ENCODE measurements at places on chromosomes 11 and 22.
A peak's percentile ranks its signal among the peaks of the same experiment; 100 is the strongest.

GRCh38 chr11:44208976-44209603 lies 100.8 kb downstream of the ALX4 start:
- DNase-seq = no peak

DNA sequence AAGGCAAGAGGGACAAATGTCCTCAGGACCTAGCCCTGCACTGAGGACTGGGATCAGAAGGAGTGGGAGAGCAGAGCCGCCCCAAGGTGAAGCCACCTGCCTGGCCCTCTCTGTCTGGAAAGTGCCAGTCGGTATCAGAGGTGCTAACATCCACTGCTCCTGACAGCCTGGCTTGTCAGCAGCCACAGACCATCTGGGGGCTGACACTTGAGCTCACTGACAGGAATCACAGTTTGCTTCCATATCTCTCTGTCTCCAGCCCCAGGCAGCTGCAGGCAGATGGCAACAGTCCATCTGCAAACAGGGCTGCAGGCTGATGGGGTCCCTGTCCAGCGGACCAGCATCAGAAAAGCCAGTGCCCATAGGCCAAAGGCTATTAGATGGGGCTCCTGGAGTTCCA lies 5.5 kb downstream of the OPCML start:
- DNase-seq = no peak

DNA sequence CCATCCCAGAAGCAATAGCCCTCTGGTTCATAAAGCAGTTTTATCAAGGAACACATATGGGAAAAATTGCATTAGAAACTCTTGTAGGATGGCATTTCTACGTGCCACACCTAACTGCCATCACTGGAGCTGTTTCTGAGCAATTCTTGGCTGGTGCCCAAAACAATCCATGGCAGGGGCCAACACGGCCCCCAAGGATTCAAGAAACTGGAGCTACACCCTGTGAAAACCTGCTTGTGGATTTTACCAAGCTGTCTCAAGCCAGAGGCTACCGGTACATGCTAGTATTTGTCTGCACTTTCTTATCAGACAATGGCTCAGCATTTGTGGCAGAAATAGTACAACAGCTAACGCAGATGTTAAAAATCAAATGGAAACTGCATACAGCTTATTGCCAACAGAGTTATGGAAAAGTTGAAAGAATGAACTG lies 42.4 kb upstream of the GLYAT start:
- DNase-seq = no peak

- no peak for DNase-seq
Measured at GRCh38 chr22:23121424-23121823, 20.4 kb downstream of the RSPH14 start.

DNA sequence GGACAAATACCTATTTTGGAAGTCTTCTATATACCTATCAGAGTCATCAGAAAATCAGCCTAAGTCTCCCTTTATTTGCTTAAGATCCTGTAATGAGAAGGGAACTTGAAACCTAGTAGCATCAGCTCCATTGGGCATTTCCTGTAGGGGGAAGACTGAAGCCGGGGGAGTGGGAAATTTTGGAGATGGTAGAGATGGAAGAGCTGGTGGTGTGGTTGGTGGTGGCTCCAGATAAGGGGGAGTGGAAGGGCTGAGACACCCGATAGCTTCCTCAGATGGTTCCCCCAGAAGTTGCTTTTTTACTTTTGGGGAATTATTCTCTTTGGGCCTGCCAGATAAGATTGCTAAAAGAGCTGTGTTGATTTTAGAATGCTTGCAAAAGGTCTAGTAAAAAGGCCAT lies 16.4 kb upstream of the EI24 start:
- no peak for DNase-seq

GRCh38 chr22:26918226-26918625 lies 260.8 kb downstream of the MIAT start:
- DNase-seq = no peak

DNA sequence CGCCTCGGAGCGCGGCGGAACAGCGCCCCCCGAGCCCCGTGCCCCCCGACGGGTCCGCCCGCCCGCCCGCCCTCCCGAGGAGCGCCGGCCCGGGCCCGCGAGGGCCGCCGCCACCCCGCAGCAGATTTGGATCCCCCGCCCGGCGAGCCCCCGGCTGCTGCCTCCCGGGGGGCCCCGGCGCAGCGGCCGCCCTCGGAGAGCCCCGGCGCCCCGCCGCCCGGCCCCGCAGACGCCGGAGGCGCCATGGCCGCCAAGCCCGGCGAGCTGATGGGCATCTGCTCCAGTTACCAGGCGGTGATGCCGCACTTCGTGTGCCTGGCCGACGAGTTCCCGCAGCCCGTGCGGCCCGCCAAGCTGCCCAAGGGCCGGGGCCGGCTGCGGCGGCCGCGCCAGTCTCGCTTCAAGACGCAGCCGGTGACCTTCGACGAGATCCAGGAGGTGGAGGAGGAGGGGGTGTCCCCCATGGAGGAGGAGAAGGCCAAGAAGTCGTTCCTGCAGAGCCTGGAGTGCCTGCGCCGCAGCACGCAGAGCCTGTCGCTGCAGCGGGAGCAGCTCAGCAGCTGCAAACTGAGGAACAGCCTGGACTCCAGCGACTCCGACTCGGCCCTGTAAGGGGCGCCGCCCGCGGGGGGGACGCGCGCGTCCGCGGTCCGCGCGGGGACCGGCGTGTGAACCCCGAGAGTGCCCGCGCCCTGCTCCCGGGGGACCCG lies 380 bp downstream of the C11orf96 start:
- peak; percentile 15 for DNase-seq

DNA sequence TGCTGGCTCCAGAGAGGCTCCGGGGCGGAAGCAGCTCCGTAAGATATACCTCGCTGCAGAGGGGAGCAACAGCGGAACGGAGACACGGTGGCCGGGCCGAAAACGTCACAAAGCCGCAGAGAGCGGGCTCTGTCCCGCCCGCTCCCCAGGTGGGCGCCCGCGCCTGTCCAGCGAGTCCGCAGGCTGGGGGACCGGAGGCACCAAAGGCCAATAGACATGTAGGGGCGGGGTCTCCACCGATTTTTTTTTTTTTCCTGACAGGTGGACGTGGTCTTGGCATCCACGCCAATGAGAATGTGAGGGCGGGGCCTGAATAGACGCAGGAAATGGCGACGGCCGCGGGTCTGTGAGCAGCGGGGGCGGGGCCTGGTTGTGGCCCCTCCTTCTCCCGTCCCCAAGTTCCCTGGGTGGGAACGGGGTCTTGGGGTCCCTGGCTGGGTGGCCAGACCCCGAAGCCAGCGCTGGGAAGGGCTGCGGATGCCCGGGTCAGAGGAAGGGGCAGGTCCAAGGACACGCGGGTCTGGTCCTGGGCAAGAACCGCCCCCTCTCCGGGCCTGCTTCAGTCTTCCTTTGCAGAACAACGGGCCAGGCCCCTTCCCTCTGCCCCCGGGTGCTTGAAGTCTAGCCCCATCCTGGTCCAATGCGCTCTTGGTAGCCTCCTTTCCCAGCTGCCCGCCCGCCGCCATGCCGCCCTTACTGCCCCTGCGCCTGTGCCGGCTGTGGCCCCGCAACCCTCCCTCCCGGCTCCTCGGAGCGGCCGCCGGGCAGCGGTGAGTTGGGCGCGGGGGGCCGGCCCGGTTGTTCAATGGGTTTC lies at the start of gene DNAJC4:
Gene DNAJC4, plus strand, starts transcription at position 378 of the 814 bp plus-strand sequence. Its CDS starts 307 bp downstream, at position 685.
- DNase-seq = peak; percentile 88

- no peak for DNase-seq
Measured at GRCh38 chr11:4064278-4064955, 30.2 kb upstream of the RRM1 start.

DNA sequence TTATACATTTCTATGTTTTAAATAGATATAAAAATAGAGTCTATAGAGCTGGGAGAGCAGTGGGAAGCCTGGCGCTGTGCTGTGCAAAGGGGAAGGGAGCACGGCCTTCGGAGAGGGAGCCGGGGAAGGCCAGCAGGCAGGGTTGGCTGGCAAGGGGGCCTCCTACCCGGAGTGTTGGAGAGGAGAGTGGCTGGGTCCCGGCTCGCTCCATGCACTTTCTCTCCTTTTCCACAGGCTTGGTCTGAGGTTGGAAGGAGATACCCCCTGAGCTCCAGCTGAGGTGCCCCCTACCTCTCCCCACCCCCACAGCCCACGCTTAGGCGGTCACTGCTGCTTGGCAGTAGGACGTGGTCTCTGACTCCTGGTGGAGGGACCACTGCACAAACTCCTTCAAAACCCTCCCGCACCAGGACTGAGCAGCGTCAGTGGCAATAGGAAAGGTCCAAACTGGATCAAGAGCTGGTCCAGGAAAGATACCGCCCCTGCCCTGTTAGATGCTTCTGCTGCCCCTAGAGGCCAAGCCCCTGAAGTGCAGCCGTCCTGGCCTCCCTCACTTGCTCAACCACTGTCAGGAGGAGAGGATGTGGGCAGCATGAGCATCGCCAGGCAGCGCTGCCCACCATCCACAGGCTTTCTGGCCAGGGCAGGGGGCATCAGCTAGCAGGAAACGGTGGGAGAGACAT lies 52.9 kb downstream of the SYT13 start:
- peak; percentile 37 for DNase-seq

DNA sequence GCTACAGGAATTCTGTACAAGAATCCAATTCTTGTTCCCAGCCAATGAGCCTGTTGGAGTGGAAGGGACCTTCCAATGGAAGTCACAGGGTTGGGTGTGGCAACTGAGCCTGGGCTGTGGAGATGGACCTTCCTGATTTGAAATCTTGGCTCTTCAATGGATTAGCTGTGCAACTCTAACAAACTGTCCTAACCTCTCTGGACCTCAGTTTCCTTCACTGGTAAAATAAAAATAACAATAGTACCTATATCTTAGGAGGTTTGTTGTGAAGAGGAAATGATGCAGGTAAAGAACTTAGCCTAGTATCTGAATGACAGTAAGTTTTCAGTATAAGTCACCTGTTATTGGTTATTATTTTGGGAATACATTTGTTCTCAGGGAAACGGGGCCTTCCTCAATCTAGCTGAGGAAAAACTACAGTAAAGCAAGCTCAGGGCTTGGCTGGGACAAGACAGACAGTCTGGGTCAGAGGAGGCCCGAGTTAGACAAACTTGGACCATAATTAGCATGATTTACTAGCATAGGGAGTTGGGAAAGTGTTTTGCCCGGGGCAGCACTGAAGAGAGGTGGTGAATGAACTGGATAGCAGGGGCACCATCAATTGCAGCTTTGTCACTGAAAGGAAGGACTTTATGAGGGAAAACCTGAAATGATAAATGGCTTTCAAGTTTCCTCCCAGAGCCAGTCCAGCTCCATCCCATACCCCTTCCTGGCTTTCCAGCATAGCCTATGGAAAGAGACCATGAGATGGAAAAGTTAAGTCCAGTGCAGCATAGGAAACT lies 13.7 kb downstream of the ELF5 start:
- no peak for DNase-seq

DNA sequence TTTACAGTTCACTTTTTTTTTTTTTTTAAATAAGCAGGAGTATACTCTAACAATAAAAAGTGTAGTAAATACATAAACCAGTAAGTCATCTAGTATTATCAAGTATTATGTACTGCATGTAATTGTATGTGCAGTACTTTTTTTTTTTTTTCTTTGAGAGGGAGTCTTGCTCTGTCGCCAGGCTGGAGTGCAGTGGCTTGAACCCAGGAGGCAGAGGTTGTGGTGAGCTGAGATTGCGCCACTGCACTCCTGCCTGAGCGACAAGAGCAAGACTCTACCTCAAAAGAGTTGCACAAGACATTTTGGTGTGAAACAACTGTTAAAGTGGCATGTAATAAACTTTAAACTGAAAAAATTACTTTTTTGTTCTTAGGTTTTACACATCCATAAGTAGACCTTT lies 16.7 kb downstream of the BCL2L13 start:
- DNase-seq = no peak

DNA sequence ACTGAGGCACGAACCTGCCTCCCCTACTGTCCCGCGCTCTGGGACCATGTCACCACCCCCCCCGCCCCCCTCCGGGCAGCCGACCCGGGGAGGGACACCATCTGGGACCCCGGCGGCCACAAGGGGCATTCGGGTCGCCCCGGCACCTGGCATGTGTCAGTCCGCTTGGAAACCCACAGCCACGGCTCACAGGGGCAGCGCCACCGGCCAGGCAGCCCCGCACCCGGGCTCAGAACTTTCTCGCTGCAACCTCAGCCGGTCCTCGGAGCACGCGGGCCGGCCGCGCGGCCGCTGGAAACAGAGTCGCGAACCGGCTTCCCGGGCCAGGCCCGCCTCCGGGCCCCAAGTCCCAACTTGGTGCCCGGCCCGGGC lies 159.9 kb upstream of the GRK3 start:
- DNase-seq = peak; percentile 28

GRCh38 chr22:40911772-40912171 lies 39.4 kb upstream of the RBX1 start:
- no peak for DNase-seq

- DNase-seq = peak; percentile 41
Measured at GRCh38 chr11:115324581-115325432, 179.4 kb downstream of the CADM1 start.

Data from CD4-positive, CD25-positive, alpha-beta regulatory T cell (primary cell).